ENCODE measurements at places on chromosomes 7 and 10.

DNA sequence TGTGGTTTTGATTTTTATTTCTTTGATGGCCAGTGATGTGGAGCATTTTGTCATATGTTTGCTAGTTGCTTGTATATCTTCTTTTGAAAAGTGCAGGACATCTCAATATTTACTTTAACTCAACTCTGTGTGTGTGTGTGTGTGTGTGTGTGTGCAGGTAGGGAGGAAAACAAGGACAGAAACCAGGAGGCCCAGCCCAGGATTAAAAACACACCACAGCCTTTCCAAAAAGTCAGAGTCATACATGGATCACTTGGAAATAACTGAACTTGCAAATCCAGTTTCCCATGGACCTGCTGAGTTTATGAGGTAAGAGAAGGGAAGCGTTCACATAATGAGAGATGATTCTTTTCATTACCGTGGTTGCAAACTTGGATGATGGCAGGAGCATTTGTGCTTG, 189.9 kb upstream of the LYZL1 start:
- DNase-seq, result no peak

- DNase-seq, result no peak
Observed at GRCh38 chr10:77909021-77909748, 17.4 kb downstream of the DLG5 start.

GRCh38 chr10:99235658-99236626, at the start of gene HPSE2:
HPSE2 (minus strand) TSS chr10:99235852.
- DNase-seq, result no peak

DNA sequence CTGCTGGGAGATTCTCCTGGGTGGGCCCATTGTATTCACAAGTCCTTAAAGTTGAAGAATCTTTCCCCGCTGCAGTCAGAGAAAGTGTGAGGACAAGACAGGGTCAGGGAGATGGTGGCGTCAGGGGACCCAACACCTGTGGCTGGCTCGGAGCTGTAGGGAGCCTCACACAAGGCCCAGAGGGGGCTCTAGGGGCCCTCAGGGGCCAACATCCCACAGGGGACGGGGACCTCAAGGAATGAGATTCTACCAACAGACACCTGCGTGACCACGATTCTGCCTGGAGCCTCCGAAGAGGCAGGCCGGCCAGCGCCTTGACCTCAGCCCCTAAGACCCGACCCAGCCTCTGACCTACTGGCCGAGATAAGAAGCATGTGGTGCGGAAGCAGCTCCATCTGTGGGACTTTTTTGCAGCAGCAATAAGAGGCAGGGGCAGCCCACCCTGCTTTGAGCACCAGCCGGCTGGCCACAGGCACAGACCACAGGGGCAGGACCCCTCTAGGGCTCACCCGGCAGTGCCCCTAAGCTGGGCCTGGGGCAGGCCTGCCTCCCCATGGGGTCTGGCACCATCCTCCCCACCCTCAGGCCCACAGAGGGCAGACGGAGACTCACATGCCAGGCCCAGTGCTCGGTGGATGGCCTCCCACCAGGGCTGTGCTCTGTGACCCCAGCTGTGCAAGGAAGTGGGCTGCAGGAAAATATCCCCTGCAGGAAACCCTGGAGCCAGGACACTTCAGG, 13.2 kb downstream of the RASGEF1A start:
- DNase-seq, result no peak

DNA sequence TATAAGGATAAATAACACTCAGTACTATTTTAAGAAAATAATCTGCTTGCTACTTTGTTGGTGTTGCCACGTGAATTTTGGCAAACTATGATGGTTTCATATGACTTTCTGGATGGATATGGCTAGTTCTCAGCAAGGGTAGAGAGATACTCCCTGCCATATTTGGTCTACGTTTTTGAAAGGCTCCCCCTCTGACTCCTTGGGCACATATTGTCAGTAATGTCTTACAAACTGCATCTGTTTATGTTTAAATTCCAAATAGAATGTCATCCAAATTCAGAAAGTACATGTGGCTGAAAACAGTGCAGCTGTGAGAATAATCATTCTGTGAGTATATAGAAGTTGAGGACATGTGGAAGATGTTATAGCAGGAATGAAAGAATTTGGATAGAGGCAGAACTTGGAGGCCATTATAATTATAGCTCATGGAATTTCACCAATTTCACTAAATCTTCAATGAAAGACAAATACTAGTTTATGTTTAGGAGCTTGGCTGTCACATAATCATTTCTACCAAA, 107.8 kb downstream of the SRI start:
- no peak for DNase-seq

GRCh38 chr7:117186218-117187010, 136.4 kb downstream of the WNT2 start:
- no peak for DNase-seq

DNA sequence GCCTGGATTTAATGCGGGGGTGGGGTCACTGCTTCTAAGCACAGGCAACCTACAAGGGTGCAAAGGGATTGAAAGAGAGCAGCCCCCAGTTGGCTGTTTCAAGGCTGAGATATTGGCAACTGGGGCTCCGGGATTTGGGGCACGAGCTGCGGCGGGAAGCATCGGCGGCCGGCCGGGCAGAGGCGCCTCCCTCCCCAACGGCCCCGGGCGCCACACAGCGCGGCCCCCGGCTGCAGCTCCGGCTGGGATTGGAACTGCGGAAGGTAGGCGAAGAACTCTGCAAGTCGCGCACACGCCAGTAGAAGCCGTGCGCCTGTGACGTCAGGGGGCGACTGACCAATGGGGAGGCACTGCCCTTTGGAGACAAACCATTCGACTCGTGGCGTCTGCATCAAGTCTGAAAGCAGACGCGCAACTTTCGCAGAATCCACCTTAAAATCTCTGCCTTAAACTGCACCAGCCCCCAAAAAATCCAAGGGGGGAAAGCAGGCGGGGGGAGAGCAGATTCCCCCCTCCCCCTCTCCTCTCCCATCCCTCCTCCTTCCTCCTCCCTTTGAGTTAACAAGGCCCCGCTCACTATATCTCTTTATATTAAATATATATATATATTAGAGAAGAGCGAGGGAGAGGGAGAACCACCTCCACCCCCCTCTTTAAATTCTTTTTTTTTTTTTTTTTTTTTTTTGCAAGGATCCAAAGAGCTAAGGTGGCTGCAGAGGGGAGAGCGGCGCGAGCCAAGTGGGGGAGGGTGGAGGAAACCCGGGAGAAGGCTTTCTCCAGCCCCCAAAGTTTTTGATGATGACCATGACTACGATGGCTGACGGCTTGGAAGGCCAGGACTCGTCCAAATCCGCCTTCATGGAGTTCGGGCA, at the start of gene DLX6:
Gene DLX6, plus strand, starts transcription at position 371 of the 872 bp plus-strand sequence. Its CDS starts 425 bp downstream, at position 796.
- DNase-seq, result peak; percentile 94

DNA sequence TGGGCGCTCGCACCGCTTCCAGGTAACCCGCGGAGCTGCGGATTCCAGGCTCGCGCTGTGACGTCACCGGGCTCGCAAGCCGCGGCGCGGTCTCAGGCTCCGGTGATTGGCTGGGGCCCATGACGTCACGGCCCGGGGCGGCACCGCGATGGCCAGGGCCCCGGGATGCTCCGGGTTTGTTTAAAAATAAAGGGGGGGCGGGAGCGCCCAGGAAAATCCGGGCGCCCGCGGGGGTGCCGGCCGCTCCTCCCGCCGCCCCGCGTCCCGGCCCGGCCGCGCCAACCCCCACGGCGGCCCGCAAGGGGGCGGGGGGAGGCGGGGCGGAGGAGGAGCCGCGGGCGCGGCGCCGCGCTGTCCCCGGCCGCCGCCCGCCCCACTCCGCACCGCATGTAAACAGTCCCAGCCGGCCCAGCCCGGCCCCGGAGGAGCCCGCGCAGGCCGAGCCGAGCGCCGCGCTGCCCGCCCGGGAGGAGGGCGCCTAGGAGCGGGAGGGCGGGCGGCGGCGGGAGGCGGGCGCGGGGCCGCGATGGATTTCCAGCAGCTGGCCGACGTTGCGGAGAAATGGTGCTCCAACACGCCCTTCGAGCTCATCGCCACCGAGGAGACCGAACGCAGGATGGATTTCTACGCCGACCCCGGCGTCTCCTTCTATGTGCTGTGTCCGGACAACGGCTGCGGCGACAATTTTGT, at the start of gene MTURN:
Gene MTURN, plus strand, starts transcription at position 376 of the 690 bp plus-strand sequence. Its CDS starts 151 bp downstream, at position 527.
- peak; percentile 99 for DNase-seq

- no peak for DNase-seq
Observed at GRCh38 chr7:70343519-70343918, 745.2 kb downstream of the AUTS2 start.

DNA sequence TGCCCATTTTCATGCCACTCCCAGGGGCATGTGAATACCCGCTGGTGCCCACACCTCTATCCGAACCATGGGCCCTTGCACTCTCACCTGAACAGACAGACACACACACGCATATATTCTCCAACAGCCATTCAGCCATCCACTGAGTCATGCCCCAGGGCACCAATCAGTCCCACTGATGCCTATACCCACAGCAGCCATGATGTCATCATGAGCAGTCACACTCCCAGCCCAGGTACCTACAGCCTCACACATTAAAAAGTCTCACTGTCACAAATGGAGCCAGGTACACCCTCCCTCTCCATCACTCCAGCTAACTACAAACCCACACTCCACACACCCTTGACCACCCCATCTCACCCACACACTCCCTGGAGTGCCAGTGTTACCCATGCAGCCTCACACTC, 12.2 kb downstream of the VSIR start:
- no peak for DNase-seq

DNA sequence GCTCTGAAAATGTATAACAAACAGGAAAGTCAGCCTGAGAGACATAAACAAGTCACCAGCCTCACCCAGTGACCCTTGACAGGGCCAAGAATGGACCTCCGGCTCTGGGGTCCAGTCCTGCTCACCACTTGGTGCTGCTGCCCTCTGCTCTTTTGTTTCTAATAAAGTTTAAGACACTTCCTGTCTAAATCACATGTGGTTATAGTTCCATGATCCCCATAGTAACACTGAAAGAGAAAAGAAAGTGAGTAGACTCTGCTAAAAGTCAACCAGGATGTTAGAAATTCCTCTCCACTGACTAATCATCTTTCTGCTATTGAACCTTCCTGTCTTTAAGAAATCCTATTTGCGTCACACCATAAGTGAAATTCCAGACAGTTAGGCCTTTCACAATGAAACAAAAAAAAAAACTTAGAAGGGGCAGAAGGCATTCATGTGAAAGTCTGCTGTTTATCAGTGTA, 179.2 kb upstream of the BET1 start:
- no peak for DNase-seq

DNA sequence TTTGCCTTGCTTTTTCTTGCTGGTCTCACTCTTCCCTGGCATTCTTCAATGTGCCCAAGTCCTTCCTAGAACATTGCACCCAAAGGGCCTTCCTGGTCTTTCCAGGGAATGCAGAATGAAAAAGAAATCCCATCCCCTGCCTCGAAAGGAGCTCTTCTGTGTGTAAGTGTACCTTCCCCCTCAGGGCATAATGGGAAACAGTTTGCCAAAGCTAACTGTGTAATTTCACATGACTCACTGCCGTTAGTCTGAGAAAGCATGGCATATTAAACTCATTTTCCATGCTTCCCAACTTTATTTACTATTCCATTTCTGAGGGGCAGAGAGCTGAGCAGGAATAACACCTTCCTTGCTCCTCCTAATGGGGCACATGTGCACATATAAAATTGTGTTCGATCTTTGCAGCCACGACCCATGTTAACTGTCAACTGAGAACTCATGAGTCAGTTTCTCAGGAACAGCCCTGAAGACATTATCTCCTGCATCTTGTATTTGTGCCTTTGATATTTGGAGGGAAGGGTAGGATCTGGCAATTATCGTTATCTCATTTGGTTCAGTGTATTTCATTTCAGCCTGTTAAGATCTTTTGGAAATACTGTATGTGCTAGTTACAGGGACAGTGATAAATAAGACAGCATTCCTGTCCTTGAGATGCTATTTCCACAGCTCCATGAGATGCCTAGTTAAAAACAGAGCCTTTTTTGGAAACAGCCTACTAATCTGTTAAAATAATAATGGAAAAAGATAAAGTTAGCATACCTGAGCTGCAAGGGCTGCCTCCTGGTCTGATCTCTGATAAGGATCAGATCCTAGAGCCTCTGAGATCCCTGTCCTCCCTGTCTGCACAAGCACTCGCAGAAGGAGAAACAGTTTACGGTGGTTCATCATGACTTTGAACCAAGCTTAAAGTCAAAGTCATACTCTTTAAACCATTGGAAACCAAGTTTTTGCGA, 42.3 kb downstream of the IKZF1 start:
- no peak for DNase-seq

GRCh38 chr10:8159341-8160165, 105.1 kb downstream of the GATA3 start:
- no peak for DNase-seq

DNA sequence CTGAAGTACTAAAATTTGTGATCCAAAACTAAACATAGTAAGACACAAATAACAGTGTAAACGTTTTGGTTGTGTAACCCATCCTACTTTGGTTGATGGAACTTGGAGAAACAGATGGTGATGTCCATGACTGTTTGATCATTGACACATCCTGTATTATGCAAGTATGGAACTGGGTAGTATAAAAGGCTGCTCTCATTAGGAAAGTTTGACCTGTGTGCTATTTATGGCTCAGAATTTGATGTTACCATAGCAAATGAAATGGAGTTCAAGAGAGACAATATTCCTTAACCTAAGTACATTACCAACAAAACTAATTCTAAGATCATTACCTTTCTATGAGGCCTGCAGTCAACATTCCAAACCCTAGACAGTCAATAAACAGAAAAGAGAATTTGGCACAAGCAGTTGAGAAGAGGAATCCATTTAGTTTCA, 39.9 kb downstream of the DKK1 start:
- DNase-seq, result no peak

DNA sequence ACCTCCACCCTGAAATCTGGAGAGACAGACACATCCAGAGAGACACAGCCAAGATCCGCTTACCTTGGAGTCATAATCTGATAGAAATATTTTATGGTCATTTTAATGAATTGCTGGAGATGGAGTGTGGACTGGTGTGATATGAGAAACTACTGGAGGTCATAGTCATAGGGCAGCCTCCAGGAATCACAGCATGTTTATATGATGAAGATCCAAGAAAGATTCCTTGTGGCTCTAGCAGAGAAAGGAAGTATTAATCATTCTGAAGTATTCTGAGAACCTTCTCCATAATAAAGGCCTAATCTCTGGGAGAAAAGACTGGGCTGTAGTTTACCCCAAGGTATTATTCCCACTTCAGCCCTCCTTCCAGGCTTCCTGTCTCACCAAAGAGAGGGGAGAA, 38.0 kb downstream of the POLR1F start:
- DNase-seq, result no peak

DNA sequence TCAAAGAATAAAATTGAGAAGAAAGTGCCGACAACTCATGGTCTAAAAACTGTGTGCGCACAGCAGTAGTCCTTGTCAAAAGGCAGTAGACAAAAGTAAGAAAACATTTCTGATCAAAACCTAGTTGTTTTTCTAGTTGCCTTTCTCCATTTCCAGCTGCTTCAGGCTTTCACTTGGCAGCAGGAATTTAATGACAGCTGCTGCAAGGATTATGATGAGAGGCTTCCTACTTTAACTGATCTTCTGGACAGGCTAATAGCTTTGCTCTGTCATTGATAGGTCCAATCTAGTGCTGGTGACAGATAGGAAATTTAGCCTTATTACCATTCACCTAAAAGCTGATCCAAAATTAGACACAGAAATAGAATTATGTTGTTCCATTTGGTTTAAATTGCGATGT, 110.7 kb upstream of the SEMA3C start:
- DNase-seq, result no peak

GRCh38 chr7:102413091-102413490, 16.9 kb downstream of the PRKRIP1 start:
- DNase-seq, result no peak

All from posterior cingulate gyrus (tissue), 11 donors.